CD4-positive, alpha-beta T cell treated with Interleukin-1 beta for 1 hour (primary cell): ENCODE measurements at places on chromosomes 4 and X.
A peak's percentile ranks its signal among the peaks of the same experiment; 100 is the strongest.

GRCh38 chrX:13747836-13748235, 13.3 kb downstream of the OFD1 start:
- peak; percentile 30 for DNase-seq

GRCh38 chrX:118115953-118116712, 477 bp downstream of the KLHL13 start:
- peak; percentile 4 for DNase-seq

DNA sequence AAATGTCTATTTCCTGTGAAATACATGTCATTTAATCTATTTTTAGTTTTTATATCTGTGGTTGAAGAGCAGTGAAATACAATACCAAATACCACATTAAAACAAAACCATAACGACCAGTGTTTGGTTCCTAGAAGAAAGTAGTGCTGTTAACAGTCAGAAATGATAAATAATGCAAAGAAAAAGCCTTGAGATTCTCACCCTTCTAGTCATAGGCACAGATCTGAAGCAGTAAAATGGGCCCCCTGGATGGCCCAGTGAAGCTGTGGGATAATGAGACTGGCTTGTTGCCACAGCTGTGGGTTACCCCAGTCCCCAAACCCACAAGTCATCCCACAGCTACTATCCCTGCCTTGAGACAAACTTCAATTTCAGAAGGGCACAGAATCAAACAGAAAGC, 137.3 kb upstream of the RPL34 start:
- no peak for DNase-seq

- no peak for DNase-seq
These were observed 35.9 kb upstream of the MSANTD1 start for GRCh38 chr4:3213106-3213425.

- DNase-seq = peak; percentile 21
These were observed 377.6 kb upstream of the GATB start for GRCh38 chr4:152138451-152138850.

GRCh38 chrX:23952984-23953907, 45.4 kb downstream of the CXorf58 start:
- DNase-seq = peak; percentile 41

DNA sequence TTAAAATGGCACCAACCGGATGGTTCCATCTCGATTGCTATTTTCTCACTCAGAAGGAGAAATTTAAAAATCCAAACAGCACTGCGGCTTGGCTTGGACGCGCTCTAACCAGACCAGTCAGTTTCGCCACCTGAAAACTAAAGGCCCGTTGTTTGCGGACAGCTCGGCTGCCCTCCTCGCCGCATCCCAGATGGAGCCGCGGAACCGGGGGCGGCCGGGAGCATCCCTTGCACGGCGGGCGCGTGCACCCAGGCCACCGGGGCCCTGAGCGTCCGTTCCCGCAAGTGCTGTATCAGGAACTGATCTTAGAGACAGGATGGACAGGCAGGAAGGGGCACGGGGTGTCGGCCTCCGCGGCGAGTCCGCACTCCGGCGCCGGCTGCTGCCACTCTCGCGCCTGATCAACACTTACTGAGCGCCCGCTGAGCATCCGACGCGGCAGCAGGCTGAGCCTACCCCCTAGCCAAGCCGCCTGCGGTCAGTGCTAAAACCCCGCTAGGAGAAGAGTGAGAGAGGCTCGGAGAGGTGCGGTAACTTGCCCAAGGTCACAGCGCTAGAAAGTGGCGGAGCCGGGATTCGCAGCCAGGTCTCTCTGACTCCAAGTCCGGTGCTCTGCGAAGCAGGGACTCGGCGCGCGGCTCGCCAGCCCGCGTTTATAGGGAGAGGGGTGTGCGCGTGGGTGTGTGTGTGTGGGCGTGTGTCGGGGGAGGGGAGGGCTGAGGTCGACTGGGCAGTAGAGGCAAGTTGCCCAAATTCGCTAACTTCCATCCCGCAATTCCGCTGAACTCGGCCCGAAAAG, at the start of gene CITED1:
Gene CITED1, minus strand, starts transcription at position 629 of the 799 bp plus-strand sequence. CDS start 3,045 bp downstream, outside the sequence.
- DNase-seq = no peak

GRCh38 chr4:39308611-39309010, 57.6 kb downstream of the RFC1 start:
- DNase-seq = no peak

- no peak for DNase-seq
These were observed 9.3 kb downstream of the CNKSR2 start for GRCh38 chrX:21383546-21383945.

GRCh38 chr4:55673424-55673823, 37.3 kb upstream of the NMU start:
- no peak for DNase-seq

DNA sequence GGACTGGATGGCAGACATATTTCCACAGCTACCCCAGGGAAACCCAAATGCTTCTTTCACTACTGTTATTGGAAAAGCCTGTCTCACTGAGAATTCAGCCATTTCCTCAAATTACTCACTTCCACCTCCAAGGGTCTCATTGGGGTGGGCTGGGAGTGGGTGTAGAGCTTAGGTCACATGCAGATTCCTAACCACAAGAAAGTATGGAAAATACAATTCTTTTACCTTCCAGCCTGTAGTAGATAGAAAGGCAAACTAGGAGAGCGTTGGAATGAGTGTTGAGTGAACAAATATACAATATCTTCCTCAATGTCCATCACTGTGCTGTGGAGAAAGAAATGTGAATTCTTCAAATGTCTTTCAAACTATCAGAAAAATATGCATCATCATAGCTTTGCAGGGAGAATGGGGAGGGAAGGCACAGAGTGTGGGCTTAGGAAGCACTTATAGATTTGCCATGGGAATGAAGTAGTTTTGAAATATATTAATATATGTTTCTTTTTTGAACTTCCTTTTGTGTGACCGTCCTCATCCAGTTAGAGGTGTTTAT, 245.3 kb upstream of the JADE1 start:
- DNase-seq = no peak

DNA sequence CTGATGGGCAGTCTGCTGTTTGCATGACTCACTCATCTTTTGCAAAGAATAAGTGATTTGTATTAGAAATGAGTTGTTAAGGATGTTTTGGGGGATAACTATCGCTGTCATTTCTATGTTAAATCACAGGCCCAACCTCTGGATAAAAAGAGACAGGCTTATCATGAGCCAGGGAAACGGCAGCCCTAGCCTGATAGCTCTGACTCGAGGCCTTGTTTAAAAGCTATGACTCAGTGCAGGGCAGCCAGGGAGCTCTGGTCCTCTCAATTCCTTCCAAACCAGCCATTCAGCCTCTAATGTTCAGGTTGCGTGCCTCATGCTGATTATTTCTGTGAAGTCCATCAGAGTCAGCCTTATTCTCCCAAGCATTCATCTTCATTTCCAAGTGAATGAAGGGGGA, 305.9 kb upstream of the HAND2 start:
- no peak for DNase-seq

DNA sequence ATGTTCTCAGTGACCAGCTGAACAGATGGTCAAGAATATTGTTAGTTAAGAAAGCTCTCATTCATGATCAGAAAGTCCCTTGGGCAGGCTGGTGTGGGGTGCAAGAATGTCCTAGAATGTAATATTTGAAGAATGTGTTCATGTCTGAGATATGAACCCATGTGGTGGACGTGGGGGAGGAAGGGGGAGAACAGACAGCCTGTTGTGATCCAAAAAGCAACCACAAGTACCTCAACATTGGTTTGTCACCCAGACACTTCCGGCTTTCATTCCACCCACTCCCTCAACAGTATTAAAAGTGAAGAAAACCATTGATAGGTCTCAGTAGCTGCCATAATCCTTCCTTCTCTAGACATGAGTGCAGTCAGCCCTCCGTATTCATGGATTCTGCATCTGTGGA, 82.2 kb downstream of the MAML3 start:
- DNase-seq = peak; percentile 72

DNA sequence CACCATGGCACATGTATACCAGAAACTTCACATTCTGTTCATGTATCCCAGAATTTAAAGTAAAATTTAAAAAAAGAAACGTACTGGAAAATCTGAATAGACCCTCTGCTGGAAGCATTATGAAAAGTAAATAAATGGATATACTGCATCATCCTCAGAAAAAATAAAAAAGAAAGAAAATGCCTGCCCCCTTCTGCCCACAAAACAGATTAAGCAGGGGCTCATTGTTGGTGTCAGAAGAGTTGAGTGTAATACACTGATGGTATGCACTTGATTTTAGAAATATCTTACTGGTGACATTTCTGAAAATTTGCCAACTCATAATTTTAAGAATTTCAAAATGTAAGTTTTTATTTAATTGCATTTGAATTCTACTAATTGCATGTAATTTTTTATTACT, 77.8 kb downstream of the LRP2BP start:
- DNase-seq = no peak
